ENCODE measurements at places on chromosomes 16 and 17.

- DNase-seq, result no peak
Measured at GRCh38 chr17:78995761-78996451, 13.7 kb downstream of the CANT1 start.

GRCh38 chr17:5772720-5773119, 188.4 kb upstream of the NLRP1 start:
- DNase-seq, result no peak

GRCh38 chr16:89993971-89994370, 25.3 kb downstream of the DBNDD1 start:
- DNase-seq, result no peak

- DNase-seq, result no peak
Measured at GRCh38 chr16:12203780-12204351, 227.3 kb downstream of the SNX29 start.

DNA sequence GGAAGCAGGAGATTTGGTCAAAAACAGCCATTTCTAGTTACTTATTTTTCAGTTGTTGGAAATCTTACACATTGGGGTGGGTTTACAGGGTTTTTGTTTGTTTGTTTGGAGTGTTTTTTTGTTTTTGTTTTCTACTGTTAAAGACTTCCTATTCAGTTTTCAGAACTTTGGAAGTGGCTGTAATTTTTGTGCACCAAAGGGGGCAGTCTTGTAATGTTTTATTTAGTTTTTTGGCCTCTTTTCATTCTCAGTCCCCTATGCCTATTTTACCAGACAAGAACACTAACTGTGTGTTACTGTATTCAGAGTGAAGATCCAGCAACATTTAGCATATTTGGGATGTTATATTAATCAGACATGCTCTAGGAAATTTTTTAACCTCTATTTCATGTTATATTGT, 20.6 kb downstream of the TPPP3 start:
- DNase-seq, result no peak

DNA sequence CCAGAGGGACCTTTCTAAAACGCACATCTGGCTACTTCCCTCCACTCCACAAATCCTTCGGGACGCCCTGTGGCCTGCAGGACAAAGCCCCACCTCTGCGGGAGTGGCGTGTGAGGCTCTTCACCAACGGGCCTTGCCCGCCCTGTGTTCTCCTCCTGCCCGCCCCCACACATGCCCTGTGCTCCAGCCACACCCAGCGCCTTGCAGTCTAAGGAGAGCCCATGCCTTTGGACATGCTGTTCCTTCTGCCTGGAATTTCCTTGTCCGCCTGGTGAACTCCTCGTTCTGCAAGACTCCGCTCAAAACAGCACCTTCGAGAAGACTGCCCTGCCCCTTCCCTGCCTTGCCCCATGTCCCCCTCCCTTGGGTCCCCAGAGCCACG, 7.4 kb downstream of the ELOB start:
- no peak for DNase-seq

GRCh38 chr16:88430524-88431446, 22.3 kb upstream of the ZFPM1 start:
- no peak for DNase-seq

DNA sequence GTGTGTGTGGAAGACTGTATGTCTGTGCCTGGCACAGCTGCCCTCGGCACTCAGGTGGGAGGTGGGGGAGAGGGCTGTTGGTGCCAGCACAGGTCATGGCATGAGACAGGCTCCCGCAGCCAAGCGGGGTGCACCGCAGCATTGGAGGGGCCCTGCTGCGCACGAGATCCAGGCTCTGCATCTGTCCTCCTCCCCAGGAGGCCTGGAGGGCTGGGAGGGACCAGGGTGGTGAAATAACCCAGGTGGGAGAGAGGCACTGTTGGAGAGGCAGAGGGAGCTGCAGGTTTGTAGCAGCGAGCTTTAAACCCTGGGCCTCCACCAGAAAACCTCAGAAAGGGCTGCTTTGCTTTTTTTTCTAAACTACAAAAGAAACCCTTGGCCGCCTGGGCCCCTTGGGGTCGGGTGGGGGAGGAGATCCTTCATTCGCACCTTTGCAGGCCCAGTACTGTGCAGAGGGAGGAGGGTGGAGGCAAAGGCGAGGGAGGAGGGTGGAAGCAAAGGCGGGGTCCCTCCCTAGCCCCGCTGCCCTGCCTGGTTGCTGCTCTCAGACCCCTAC, 241.7 kb downstream of the SEC14L1 start:
- no peak for DNase-seq

- DNase-seq, result no peak
Measured at GRCh38 chr16:88799569-88800276, 3.9 kb upstream of the CDT1 start.

DNA sequence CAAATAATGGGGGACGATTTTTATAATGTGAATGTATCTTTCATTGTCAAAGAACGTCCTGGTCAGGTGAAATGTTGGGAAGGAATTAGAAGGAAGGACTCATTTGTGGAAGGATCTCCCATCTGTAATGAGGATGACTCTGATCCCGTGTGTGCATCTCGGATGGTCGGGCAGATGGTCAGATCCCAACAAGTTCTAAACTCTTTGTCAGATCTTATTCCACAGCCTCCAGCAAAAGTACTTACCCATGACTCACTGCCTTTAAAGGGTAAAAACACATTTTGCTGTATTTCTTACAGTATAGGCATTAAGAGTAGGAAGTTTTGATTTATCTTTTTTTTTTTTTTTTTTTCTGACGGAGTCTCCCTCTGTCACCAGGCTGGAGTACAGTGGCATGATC, 539 bp upstream of the KRTAP4-8 start:
- no peak for DNase-seq

DNA sequence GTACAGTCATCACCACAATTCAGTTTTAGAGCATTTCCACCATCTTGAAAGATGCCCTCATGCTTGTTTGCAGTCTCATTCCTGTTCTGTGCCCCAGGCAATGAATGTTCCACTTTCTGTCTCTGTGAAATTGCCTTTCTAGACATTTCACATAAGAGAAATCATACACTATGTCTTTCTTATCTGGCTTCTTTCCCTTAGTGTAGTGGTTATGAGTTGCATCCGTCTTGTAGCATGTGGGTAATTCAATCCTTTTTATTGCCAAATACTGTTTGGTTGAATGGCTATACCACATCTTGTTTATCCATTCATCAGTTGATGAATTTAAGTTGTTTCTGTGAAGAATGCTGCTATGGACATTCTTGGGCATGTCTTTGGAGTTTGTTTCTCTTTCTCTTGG, 132.5 kb upstream of the PLCG2 start:
- DNase-seq, result no peak

DNA sequence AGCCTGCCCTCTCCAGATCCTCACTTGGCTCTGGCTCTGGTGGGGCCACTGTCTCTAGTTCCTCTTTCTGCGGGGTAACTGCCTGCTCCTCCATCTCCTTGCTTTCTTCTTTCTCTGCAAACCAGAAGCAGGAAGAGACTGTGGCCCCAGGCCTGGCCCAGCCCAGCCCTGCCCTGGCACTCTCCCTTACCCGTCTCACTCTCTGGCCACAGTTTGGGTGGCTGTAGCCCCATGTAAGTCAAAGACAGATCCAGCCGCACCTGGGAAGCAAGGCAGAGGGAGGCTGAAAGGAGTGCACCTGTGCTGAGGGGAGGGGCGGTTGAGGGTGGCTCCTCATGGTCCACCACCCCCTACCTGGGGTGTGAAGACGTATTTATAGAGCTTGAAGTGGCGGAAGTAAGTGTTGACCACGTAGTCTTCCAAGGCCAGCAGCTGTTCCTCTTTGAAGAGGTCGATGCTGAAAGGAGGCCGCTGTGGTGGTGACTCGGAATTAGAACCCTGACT, 2.8 kb downstream of the CFAP119 start:
- no peak for DNase-seq

DNA sequence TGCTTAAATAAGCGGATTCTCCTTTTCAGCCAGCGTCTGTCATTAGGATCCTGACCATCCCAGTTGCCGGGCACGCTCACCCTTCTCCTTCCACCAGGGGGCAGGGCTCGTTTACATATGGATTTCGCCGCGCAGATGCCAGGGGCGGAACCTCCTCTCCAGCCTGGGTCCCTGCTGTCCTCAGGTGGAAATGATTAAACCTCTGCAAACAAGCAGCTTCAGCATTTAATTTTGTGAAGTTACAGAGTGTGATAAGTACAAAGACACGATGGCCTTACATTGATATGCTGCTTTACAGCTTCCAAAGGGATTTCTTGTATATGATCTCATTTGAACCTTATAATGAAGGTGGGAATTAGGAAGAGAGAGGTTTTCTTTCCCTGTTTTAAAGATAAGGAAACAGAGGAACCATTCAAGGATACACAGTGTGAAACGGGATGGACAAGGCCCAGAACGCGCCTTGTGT, 3.9 kb upstream of the KRT28 start:
- peak; percentile 5 for DNase-seq

DNA sequence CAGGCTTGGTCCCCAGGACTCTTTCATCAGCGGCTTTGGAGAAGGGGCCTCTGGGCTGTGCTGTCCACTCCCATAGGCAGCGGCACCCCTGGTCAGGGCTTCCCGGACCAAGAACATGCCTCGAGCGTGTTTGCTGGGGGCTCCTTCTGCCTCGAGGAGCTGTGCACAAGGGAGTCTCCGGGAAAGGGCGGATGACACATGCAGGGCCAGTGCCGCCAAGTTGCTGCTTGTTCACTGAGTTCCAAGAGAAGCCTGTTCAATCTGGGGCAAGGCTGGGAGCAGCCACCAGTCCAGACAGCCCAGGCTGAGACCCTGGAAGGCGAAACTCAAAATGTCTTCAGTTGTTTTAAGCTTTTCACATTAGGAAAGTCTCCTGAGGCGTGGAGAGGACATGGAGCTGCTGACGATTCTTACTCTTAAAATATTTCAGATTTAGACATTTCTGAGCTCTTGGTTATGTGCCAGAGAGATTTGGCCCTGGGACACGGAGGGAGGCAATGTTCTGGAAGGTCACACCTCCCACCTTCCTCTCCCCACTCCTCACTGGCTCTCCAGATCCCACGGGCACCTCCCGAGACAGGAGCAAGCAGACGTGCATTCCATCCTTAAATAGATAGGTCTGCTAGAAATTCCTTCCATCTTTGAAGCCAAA, 84.5 kb upstream of the ZNF469 start:
- DNase-seq, result no peak

- no peak for DNase-seq
Measured at GRCh38 chr17:59361386-59361785, 29.9 kb downstream of the YPEL2 start.

DNA sequence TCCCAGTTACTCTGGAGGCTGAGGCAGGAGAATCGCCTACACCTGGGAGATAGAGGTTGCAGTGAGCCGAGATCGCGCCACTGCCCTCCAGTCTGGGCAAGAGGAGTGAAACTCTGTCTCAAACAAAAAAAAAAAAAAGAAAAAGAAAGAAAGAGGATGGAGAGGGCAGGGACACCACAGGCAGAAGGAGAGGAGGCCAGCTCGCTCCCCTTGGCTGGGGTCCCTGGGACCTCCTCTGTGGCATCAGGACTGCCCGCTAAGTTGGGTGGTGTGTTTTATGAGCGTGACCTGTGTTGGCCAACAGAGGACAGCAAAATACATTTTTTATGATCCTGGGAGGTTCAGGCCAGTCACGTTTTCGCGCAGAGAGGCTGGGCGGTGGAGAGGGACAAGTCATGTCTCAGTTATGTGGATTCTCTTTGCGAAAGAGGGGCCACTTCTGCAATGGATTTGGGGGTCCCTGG, 229.6 kb downstream of the MRTFB start:
- DNase-seq, result peak; percentile 35

DNA sequence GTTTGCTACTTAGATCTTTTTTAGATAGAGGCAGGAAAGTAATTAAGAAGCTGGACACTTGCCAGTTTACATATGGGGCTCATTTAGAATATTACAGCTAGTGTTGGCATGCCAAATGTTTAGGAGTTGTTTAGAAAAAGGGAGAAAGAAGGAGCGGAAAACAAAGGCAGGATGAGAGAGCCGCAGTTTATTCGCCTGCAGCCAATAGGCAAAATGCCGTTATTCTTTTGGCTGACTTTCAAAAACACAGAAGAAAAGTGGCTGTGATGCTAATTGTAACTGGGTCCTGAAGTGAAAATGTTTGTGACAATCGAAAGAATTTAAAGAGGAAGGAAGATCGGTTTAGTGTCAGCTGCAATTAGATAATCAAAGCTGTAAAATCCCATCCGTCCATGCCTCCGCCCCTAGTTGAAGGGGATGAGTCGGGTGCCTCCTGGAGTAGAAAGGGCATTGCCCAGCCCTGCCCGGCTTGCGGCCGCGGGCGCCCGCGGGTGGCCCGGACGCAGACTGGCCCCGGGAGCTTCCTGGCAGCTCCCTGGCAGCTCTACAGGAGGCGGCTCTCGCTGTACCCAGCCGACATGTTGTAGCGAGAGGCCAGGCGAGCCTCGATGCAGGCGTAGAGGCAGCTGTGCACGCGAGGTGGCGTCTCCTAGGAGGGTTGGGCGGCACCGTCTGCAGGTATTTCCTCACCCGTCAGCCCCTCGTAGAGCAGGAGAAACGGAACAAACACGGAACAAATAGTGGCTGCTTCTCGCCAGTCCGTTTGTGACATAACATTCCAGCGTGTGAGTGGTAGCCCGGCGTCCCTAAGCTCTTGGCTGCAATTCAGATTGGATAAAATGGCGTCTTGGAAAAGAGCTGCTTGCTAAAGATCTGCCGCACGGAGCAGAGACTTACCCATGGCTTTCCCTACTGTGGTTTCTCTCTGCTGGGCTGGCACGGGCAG, 82.2 kb downstream of the TNRC6C start:
- DNase-seq, result peak; percentile 65

- DNase-seq, result no peak
Measured at GRCh38 chr16:55453909-55454308, 25.1 kb upstream of the MMP2 start.

GRCh38 chr17:183021-183420, 1.6 kb upstream of the DOC2B start:
- DNase-seq, result no peak

GRCh38 chr17:77237232-77238008, 96.7 kb downstream of the SEC14L1 start:
- DNase-seq, result no peak

DNA sequence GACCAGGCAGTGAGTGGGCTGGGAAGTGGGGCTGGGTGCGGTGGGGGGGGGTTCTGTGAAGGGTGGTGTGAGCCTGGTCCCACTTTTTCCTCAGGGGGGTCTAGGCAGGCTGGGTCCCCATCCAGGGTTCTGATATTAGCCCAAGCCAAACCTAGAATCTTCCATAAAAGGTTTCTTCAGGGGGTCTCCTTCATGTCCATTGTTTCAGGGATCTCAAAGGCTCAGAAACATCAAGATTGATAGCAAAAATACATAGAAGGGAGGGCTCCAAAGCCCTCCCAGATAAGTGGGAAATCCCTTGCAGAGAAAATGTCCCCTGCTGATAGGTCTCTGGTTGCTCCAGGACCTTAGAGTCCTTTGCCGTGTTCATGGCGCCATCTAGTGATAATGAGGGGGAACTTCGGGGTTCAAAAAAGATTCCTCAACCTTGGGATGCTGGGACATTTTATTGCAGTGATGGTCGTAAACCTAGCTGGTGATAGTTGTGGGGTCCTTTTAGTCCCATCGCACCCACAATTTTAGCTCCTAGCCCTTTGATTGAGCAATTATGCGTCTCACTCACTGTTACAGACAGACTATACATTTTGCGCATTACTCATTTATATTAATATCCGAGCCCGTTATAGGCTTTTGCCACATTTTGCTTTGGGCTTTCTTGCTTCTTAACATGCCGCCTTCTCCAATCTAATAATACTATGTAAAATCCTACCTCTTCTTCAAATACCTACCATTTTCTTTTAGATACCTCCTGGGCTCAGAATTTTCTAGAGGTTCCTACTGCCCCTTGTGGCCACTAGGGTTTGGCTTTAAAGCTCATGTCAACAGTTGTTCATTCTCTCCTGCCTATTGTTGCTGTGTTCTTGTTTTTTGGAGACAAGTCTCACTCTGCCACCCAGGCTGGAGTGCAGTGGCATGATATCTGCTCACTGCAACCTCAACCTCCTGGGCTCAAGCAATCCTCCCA, 35.1 kb downstream of the IGF2BP1 start:
- DNase-seq, result peak; percentile 1
